AG04449 (cell line): ENCODE measurements at places on chromosomes 3 and 15.

- no peak for DNase-seq
Measured at GRCh38 chr3:192917028-192917403, 640 bp downstream of the MB21D2 start.

- no peak for DNase-seq
Measured at GRCh38 chr3:43087249-43087776, 18.6 kb downstream of the POMGNT2 start.

- DNase-seq: no peak
Measured at GRCh38 chr3:28564211-28564610, 215.6 kb upstream of the AZI2 start.

DNA sequence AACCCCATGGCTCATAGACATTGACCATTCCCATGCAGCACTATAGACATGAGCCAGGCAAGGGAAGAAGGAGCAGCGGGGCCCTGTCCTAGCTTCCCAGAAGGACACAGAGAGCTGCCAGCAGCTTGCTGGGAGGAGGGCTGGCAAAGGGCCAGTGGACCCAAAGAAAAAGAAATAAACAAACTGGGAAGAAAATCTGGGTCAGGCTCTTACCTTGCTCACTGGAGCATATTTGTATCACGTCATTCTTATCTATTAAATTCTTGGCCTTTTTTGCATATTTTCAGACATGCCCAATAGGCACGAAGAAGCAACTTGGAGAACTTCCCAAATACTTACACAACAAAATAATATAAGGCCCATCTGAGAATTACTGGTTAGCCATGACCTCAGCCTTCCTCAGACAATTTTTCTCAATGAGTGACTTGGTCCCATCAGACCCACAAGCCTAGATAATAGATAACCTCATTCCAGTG lies 28.4 kb downstream of the RASGRP1 start:
- DNase-seq: peak; percentile 100

GRCh38 chr3:31255007-31255581 lies 277.6 kb upstream of the STT3B start:
- DNase-seq: no peak

DNA sequence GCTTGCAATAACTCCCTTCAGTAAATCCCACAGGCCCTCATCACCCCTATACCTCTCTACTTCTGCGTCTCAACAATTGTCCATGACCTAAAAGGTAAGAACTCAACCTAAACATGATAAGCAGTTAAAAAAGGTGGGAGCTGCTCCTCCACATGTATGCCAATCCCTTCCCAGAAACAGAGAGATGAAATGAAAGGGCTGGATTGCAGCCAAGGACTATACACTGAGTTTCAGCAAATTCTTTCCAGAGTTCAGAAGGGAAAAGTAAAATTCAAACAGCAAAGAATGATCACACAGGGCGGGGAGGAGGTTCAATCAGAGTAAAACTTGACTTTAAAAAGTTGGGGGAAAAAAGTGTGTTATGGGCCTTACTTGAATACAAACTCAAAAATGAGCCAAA lies 27.5 kb downstream of the PLOD2 start:
- no peak for DNase-seq

DNA sequence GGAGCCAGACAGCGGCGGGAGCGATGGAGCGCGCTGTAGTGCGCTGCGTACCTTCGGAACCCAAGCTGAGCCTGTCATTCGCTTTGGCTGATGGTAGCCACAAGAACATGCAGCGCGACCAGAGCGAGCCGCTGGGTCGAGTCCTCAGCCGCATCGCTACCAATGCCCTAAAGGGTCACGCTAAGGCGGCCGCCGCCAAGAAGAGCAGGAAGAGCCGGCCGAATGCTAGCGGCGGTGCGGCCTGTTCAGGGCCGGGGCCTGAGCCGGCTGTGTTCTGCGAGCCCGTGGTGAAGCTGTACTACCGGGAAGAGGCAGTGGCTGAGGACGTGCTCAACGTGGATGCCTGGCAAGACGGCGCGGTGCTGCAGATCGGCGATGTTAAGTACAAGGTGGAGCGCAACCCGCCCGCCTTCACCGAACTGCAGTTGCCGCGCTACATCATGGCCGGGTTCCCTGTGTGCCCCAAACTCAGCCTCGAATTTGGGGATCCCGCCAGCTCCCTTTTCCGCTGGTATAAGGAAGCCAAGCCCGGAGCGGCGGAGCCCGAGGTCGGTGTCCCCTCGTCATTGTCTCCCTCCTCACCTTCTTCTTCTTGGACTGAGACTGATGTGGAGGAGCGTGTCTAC lies 498 bp downstream of the PDE12 start:
- no peak for DNase-seq

DNA sequence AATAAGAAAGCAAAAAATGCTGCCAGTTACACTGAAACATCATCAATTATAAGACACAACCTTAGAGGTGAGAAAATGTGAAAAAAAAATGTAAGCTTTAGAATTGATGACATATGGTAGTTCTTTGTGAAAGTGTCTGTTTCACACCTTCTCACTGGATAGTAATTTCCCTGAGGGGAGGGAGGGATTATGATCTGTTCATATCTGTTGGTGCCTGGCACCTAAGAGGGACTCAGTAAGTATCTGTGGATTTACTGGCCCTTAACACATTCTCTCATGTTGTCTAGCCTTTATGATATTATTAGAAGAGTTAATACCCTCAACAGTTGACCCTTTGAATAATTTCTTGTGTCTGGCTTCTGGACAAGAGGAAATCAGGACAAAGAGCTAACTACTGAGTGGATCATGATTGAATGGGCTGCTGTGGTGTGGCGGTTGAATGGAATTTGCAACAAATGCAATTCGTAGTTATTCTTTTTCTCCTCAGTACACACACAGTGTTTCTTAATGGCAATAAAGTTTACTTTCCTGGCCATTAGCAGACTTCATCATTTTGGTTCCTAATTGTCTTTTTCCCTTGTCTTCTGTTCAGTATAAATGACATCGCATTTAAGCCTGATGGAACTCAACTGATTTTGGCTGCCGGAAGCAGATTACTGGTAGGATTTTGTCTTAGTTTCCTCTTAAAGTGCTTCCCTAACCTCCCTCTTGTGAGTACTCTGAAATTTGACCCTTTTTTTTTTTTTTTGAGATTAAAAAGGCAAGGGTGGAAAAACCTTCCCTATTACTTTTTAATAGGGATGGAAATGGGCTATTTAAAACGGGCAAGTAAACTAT lies 9.5 kb downstream of the IFT122 start:
- DNase-seq: no peak

DNA sequence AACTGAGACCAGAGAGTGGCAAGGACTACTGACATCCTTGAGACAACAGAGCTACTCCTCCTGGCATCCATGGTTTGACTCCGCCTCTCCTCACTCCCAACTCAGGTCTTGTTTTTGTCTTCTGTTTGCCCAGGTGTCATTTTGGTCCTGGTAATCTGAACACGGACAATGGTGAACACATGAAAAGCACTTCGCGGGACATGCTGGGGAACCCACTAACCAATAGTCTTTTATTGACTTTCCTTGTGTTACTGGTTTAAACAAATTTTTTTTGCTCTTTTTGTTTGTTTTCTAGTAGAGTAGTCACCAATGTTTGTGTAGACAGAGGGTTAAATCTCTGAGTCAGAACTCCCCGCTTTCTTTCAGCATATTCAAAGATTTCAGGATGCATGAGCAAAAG lies 38.4 kb downstream of the LARP6 start:
- DNase-seq: no peak

DNA sequence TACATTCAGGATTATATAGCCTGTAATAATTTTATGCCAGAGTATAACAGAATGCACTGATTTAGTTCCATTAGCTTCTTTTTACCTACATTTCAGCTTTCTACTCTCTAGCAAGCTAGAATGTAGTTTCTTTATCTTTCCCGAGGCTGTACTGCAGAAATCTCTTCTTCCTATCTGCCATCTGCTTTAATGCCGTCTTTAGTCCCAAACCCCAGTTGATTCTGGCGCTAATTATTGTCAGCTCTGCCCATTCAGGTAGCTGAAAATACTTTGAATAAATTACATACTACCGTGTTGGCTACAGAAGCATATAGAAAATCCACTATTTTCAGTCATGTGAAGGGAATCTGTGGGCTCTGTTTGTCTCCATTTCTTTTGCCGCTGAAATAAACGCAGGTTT lies 706.7 kb downstream of the NTRK3 start:
- no peak for DNase-seq

GRCh38 chr3:140441006-140441405 lies 236.9 kb upstream of the TRIM42 start:
- no peak for DNase-seq

GRCh38 chr3:52432691-52433141 lies 12.2 kb downstream of the SEMA3G start:
- DNase-seq: no peak

GRCh38 chr15:68614286-68615035 lies 35.7 kb downstream of the CORO2B start:
- DNase-seq: no peak

- no peak for DNase-seq
Measured at GRCh38 chr15:27990521-27991515, 108.3 kb downstream of the OCA2 start.

- DNase-seq: no peak
Measured at GRCh38 chr3:127273206-127273605, 14.6 kb downstream of the PRR20G start.

DNA sequence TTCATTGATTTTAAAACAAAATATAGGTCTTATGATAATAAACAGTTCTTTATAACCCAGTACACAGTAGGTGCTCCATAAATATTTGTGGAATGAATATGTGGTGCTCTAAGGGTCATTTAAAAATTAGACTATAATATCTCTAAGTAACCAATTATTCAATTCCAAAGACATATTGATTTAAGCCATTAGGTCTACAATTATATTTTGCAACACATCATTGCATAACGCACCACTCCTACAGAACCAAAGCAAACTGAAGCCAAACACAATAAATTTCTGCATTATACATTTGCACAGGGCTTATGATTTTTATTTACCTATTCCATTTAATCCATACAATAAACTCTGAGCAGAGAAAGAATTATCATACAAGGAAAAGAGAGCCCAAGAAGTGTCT lies 104.3 kb downstream of the ABI3BP start:
- DNase-seq: no peak

GRCh38 chr15:78049691-78050440 lies 27.6 kb downstream of the TBC1D2B start:
- peak; percentile 96 for DNase-seq

- DNase-seq: no peak
Measured at GRCh38 chr15:62066663-62067447, at the start of gene C2CD4A. C2CD4A (plus strand) TSS chr15:62066977; CDS start chr15:62067614, 637 bp downstream.

- no peak for DNase-seq
Measured at GRCh38 chr3:27194861-27195483, 174.2 kb downstream of the NEK10 start.

GRCh38 chr3:142884531-142884930 lies 4.4 kb downstream of the PCOLCE2 start:
- DNase-seq: no peak

GRCh38 chr15:43896543-43896942 lies 69.7 kb downstream of the WDR76 start:
- no peak for DNase-seq

- no peak for DNase-seq
Measured at GRCh38 chr3:105905328-105905727, 36.5 kb upstream of the CBLB start.

GRCh38 chr3:79418855-79419621 lies 348.8 kb downstream of the ROBO1 start:
- no peak for DNase-seq

DNA sequence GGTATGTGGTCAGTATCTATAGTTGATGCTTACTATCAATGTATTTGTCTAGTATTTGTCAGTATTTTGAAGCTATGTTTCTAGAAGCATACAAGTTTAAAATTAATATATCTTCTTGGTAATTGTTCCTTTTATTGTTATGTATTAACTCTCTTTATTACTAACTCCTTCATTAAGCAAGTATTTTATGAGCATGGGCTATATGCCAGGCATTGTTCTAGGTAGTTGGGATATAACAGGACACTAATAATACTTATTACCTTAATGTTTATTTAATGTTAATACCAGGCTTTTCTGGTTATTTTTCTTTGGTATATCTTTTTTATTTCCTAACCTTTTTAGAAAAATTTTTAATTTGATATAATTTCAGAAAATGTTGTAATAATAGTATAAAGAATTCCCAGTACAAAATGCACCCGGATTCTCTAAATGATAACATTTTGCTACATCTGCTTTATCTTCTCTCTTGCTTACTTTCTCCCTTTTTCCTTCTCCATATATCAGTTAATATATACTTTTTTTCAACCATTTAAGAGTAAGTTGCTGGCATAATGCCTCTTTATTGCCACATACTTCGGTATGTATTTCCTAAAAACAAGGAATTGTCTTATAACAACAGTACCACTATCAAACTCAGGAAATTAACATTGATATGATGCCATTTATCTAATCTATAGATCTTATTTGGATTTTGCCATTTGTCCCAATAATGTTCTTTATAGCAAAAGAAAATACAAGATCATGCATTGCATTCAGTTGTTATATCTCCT lies 30.9 kb downstream of the LRRC49 start:
- DNase-seq: no peak

DNA sequence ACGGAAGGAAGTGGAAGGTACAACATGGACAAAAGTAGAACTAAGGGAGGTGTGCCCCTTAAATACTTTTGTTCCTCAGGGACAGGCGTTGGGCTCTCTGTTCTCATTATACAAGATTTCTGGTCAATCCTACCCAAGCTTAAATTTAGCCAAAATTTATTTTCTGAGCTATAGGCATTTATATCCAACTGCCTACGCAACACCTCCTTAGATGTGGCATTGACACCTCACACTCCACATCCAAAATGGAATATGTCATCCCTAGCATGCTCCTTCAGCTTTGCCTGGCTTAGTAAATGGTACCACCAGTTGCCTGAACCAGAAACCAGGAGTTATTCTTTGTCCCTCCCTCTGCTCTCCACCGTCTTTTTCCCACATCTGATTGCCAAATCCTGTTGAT lies 26.2 kb downstream of the FANCD2OS start:
- no peak for DNase-seq

GRCh38 chr3:138389144-138389601 lies 40.8 kb downstream of the MRAS start:
- no peak for DNase-seq

- no peak for DNase-seq
Measured at GRCh38 chr15:75738647-75739325, 26.1 kb upstream of the CSPG4 start.

DNA sequence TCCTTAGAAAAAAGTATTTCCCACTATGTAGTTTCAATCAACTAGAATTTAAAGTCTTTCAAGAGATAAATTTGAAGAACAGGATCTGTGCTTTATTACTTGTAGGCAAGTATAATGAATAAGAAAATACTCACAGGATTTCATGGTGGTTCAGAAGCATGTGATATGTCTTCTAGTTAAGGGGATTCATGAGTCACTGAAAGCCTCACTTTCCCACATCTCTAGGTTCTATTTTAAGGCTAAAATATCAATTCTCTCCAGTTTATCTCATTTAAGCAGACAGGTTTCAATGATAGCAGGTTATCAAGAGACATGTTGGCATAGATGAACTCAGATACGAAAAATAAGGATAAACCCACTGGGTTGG lies 437.8 kb upstream of the BCHE start:
- no peak for DNase-seq

- DNase-seq: no peak
Measured at GRCh38 chr3:180829409-180830405, 82.8 kb upstream of the FXR1 start.
